D721Med (cell line): ENCODE measurements at places on chromosomes 4 and X.

DNA sequence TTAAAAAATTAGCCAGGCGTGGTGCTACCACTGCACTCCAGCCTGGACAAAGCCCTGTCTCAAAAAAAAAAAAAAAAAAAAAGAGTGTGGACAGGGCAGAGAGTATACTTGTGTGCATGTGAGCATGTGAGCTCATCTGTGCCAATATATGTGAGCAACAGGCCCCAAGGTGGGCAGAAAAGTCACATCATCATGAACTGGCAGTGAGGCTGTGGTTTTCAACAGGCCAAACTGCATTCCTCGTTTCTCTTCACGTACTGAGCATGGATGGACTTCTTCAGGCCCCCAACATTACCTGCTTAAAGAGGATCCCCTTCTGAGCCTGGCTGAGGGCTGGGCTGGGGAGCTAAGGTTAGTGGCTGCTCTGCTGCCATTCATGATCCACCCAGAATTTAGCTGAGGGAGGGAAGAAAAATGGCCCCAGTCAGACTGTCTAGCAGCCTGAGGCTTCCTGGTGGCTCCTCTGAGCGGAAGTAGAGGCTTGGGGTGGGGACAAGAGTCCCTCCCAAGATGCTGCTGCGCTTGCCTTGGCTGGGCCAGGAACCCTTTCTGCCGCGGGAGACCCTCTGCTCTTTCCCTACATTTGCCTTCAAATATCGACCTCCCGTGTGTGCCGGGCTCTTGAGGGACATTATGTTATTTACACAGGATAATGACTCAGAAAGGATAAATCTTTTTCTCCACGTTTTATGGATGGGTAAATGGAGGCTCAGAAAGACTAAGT is 55.0 kb downstream of the DIPK2B start:
- DNase-seq, result no peak

DNA sequence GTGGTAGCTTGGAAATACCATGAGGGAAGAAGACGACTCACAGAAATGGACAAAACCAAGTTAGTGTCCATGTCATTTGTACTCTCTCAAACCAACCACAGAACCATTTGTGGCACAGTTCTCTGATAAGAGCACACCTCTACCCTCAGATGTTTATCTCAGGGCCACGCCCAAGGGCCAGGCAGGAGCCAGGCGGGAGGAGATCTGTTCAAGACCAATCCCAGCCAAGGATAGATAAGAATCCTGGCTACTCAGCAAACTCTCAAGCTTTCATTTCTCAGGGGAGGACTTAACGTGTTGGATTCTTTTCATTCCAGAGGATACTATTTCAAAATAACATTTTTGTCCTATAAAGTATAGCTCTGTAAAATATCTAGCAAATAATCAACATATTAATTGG is 95.0 kb downstream of the NYX start:
- DNase-seq, result no peak

- DNase-seq, result no peak
Observed at GRCh38 chr4:20423420-20423819, 171.7 kb downstream of the SLIT2 start.

GRCh38 chr4:140031061-140031460 is 122.9 kb downstream of the MAML3 start:
- no peak for DNase-seq

- DNase-seq, result no peak
Observed at GRCh38 chr4:76920715-76921114, 22.8 kb upstream of the SOWAHB start.

- DNase-seq, result no peak
Observed at GRCh38 chr4:151887031-151887815, 126.4 kb upstream of the GATB start.

DNA sequence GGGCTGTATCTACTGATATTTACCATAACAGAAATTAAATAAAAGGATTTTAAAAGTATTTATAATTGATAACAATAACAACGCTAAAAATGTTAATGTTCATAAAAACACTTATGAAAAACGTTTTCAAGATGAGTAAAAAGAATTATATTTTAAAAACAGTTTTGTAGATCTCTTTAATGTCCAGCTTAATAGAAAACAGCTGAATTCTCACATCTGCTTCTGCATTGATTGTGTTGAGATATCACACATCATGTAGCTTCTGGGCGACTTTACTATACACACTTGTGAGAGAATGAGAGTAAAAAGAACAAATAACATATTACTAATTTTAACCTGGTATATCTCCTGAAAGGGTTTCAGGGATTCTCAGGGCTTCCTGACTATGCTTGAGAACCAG is 83.6 kb downstream of the NCAPG start:
- no peak for DNase-seq
